Activated T-helper 2 cell treated with anti-CD3 and anti-CD28 coated beads, Interferon-gamma antibody, Interleukin-2, Interleukin-4, amounts not matched to agents 10 μg/mL and 5 μg/mL and 100 μg/mL, durations not matched to agents 14 hours and 24 hours and 36 hours (primary cell): ENCODE measurements at places on chromosomes 11 and 22. TPM values are rescaled to one million over a fixed set of nuclear protein-coding genes. Genes with fewer than 3 reads are reported as not detected.
A peak's percentile ranks its signal among the peaks of the same experiment; 100 is the strongest.

- DNase-seq = no peak
These were observed 1022.2 kb downstream of the BRD1 start for GRCh38 chr22:48805516-48805915.

TBX1 gene
- 0.09 and 0.32 TPM in 2 replicates for total RNA-seq

DNA sequence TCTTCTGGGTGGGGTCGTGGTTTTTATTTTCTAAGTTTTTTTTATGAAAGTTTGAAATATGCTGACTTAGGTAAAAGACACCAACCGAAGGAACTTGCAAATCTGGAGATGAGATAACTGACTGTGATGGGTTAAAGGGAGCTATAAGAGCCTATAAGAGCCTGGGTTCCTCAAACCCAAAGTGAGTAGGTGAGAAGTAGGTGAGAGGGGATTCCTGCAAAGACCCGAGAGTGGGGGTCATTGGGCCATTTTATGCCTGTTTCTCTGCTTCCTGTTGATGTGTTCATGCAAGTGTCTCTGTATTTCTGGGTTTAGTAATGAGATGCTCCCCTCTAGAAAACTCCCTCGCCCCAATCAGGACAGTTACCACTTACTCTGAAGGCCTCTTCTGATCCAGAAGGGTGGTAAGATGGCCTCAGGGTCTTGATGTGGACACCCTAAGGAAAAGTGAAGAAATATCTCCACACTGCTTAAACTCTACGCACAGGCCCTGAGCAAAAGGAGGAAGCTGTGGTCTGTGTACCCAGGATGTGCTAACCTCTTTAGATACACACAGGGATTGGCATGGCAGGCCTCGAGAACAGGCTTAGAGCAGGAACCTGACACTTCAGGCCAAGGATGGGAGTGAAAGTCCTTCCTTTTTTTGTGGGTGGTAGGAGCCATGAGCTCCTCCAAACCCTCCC lies 1.8 kb downstream of the FLI1 start:
- DNase-seq = no peak

DNA sequence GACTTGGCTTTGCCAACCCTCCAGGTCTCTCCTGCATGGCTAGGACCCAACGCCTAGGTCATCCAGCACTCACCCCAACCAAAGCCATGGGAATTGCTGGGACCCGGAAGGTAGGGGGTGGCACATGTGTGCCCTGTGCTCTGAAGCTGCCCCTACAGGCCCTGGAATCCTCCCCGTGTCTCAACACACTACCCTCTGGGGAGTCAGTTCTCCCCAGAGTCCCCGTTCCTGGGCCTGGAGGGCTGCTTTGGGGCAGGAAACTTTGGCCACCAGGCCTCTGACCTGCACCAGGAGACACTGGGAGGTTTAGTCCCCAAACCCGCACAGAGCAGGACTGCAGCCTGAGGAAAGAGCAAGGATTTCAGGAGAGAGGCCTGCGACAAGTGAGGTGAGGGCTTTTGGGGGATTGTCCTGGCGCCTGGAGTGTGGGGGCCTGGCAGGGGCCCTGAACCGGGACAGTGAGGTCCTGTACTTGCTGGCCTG lies 495 bp upstream of the IFITM1 start:
- DNase-seq = no peak

- DNase-seq = no peak
These were observed 327.6 kb upstream of the CCDC90B start for GRCh38 chr11:83613767-83614121.

GRCh38 chr11:6988506-6988905 lies 31.6 kb downstream of the ZNF214 start:
- no peak for DNase-seq

DNA sequence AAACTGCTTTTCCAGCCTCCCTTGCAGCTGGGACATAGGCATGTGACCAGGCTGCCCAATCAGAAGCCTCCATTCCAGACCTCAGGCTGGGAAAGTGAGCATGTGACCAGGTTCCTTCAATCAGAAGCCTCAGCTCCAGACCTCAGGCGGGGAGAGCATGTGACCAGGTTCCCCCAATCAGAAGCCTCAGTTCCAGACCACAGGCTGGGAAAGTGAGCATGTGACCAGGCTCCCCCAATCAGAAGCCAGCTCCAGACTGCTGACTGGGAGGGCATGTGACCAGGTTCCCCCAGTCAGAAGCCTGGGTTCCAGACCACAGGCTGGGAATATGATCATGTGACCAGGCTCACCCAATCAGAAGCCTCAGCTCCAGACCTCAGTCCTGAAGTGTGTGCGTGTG lies 11.7 kb upstream of the IL2RB start:
- DNase-seq = no peak

DNA sequence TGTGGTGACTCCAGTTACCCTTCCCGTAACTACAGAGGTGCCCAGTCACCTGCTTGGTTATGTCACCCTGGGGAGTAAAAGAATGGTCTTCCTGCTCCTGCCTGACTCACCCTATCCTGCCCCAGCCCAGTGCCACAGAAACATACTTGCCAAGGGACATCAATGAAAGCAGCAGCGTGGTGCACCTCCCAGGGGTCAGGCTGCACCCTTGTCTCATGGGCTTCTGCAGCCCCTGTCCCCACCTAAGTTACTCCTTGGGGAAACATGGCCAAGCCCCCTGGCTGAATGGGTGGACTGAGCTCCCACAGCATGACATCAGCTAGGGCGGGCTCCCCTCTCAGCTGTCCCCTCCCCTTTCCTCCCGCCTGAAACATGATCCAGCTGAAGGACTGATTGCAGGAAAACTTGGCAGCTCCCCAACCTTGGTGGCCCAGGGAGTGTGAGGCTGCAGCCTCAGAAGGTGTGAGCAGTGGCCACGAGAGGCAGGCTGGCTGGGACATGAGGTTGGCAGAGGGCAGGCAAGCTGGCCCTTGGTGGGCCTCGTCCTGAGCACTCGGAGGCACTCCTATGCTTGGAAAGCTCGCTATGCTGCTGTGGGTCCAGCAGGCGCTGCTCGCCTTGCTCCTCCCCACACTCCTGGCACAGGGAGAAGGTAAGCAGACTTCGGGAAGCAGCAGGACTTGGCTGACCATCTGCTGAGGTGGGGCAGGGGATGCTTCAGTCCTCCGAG lies at the start of gene HTR3A:
Gene HTR3A, plus strand, starts transcription at position 368 of the 730 bp plus-strand sequence. Its CDS starts 218 bp downstream, at position 586.
- DNase-seq = no peak

- no peak for DNase-seq
These were observed 34.0 kb downstream of the TBCEL start for GRCh38 chr11:121057922-121058321.

- no peak for DNase-seq
These were observed 128.8 kb upstream of the SESN3 start for GRCh38 chr11:95359756-95360155.

GAB4 gene
- total RNA-seq = 0.07 TPM in 1 of 2 replicates, not detected in the other

- DNase-seq = no peak
These were observed 7.6 kb upstream of the MS4A10 start for GRCh38 chr11:60777572-60777971.

GRCh38 chr11:116148056-116148455 lies 624.7 kb downstream of the BUD13 start:
- DNase-seq = no peak

GRCh38 chr11:32039149-32039548 lies 51.7 kb upstream of the RCN1 start:
- no peak for DNase-seq

DNA sequence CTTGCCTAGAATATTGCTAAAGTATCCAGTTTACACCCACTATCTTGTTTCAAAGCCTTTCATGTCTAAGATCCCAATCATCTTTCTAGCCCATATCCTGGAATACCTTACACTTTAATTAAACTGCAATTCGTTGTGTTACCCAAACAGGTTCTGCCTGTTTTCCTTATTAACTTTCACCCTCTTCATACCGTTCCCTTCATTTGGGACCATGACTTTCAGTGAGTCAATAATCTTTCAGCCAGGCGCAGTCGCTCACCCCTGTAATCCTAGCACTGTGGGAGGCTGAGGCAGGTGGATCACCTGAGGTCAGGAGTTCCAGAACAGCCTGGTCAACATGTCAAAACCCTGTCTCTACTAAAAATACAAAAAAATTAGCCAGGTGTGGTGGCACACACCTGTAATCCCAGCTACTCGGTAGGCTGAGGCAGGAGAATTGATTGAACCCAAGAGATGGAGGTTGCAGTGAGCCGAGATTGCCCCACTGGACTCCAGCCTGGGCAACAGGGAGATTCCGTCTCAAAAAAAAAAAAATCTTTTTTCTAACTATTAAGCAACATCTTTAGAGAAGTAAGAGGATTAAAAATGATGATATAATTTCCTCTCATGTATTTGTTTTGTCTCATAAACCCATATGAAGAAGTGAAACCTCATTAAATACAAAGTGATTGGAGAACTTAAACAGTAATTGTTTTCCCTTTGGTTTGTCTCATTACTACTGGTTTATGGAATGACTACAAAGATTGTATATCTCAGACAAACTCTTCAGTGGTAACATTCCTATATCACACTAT lies 20.7 kb downstream of the DMC1 start:
- DNase-seq = no peak

GRCh38 chr11:73972620-73973449 lies 9.8 kb downstream of the UCP2 start:
- DNase-seq = no peak

DNA sequence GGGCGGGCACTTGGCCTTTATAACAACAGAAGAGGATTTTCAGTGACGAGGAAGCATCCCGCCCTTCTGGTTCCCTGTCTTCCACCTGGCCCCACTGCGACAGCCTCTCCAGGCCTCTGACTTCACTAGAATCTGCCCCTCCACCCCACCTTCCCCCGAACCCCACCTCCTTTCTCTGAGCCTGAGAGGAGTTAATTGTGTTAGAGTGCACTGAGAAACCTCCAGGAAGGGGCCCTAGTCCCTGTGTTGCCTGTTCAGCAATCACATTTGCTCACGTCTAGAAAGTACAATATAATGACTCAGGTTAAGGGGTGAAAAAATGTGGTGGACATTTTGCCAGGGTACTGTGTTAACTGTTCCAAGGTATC lies 38.8 kb downstream of the PTPRJ start:
- DNase-seq = no peak

DNA sequence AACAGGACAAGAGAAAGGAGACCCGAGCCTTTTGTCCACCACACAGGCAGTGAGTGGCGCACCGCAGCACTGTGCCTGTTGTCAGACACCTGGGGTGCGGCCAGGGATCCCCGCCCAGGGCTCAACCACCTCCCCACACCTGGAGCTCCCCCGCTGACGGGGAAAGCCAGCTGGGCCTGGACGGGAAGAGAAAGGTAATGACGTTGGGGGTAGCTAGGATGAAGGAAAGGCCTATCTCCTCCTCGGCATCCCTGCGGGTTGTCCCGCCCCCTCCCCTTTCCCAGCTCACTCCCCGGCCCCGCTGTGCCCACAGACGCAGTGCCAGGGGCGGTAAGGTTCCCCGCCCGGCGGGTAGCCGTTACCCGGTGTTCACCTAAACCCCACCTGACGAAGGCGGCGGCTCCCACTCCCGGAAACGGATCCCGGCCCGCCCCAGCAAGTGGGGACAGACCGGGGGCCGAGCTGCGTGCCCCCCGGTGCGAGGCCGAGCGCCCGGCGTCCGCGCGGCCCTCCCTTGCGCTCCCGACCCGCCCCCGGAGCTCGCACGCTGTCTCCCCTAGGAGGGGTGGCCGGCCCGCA lies 495 bp downstream of the HYOU1 start:
- peak; percentile 33 for DNase-seq

DNA sequence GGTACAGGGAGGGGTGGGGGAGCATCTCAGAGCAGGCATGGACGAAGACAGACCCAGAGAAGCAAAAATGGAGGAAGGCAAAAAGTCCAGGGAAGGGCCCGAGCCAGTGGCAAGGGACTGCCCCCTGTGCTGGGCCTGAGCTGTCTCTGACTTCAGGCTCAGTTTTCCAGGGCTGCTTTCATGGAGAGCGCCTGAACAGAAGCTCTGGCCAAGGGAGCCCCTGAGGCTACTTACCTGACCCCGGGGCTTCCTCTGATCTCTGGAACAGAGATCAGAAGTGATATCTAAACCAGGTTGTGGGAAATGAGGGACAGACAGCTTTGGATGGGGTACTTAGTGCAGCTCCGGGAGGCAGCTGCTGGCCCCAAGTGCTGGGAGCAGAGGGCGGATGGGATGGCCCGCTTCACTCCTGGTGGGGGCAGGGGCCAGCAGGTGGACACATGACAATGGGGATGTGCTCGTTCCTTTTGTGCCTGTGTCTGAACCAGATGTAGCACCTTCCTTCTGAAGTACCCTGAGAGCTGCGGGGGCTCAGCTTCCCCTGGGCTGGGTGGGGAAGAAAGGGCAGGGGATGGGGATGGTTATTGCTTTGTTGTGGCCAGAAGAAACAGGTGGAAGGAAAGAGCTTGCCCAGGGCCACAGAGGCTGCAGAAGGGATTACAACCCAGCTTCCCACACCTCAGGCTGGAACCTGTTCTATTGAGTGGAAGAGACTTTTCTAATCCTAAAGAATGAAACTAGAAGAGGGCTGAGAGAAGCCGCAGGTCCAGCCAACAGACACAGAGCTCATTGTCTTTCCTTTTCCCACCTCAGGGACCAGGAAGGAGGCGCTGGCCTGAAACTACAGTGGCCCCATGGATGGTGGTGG lies 5.7 kb downstream of the LRRC10B start:
- DNase-seq = no peak

DNA sequence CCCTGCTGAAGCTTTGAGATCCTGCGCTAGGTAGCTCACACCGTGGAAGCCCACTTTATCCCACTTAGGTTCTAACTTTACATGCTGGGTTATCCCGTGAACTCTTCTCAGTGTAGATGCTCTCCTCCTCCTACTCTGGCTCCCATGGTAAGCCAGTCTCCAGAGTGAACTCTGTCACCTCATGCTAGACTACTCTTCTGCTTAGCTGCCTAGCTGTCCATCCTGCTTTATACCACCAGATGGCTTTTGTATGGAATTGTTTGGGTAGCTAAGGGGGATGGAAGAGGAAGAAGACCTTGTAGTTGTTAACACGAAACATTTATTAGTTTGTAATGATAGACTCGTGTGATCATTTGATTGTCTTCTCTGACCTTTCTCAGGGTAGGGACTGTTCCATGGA lies 46.8 kb downstream of the EMSY start:
- no peak for DNase-seq

NOX4 gene
- total RNA-seq = not detected in 2 replicates

DNA sequence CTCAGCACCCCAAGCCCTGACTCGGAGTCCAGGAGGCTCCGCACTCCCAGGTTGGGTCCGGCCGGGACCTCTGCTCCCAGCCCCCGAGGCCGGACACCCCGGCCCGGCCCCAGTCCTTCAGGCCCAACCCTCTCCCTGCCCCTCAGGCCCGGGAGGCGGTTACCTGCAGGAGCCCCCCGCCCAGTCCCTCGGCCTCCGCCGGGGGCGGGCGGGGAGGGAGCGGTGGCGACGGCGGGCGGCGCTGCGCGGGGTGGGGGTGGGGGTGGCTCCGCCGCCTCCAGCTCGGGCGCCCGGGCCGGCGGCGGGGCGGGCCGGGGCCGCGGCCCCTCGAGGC lies 310 bp downstream of the TCF20 start:
- DNase-seq = peak; percentile 22

- no peak for DNase-seq
These were observed 4.1 kb downstream of the LRRC32 start for GRCh38 chr11:76666408-76666807.

- DNase-seq = no peak
These were observed 137.2 kb downstream of the RBFOX2 start for GRCh38 chr22:35891442-35891841.

GRCh38 chr11:95917193-95918036 lies 6.5 kb downstream of the MTMR2 start:
- DNase-seq = no peak
